ENCODE measurements at places on chromosomes 6 and 20.

DNA sequence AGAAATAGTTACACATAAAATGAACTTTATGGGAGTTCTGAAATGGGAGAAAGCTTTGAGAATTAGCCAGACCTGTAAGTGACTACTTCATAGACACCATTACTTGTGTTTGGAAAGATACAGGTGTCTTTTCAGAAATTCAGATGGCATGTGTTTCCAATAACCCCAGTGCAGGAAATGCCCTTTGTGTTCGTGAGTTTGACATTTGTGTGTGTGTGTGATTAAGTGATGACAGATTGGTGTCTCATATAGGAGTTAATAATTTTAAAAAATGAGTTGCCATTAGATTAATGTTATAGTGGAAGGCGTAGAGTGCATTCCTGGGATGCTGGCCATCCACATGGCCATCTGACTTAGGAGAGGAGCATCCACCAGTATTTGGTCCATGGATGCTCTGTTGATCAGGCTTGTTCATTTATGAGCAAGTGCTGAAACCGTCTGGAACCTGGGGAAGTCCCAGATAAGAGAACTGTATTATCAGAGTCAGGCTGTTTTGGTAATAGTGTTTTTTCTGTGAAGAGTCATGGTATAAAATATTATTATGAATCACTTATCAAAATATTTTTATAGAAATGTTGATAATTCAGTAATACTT lies 3.1 kb downstream of the STK4 start:
- DNase-seq: no peak

- peak; percentile 84 for DNase-seq
Measured at GRCh38 chr6:84652356-84653026, 111.9 kb downstream of the TBX18 start.

DNA sequence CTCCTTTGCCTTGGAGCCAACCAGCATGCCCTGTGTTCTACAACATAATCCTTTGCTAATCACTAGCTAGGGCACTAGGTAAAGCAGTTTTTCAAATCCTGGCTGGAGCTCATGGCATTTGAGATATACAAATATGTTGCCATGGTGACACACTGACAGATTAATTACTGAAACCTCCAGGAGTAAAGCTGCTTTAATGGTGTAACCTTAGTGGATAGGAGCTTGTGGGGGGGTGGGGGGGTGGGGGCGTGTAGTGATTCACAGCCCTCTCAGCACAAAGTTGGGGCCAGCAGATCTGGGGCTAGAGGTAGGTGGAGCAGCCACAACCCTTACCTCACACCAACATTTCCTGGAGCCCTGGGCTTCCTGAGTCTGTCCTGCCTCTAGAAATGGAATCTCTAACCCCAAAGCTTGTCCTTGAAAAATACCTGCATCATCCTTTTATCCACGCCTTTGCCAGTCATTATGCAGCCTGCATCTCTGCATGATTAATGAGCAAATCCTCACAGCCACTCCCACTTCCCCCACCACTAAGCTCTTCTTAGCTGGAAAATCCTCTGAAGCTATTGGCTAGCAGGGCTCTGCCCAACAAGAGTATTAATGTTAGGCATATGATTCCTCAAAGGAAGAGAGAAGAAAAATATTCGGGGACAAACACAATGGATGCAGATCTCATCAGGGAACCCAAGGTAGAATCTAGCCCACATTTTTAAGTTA lies 84.5 kb upstream of the PRND start:
- DNase-seq: no peak

GRCh38 chr6:132813173-132813856 lies 1.1 kb upstream of the RPS12 start:
- no peak for DNase-seq

GRCh38 chr6:44100088-44100550 lies 27.1 kb downstream of the MRPL14 start:
- DNase-seq: peak; percentile 33

- no peak for DNase-seq
Measured at GRCh38 chr6:163187606-163188005, 226.9 kb upstream of the QKI start.

DNA sequence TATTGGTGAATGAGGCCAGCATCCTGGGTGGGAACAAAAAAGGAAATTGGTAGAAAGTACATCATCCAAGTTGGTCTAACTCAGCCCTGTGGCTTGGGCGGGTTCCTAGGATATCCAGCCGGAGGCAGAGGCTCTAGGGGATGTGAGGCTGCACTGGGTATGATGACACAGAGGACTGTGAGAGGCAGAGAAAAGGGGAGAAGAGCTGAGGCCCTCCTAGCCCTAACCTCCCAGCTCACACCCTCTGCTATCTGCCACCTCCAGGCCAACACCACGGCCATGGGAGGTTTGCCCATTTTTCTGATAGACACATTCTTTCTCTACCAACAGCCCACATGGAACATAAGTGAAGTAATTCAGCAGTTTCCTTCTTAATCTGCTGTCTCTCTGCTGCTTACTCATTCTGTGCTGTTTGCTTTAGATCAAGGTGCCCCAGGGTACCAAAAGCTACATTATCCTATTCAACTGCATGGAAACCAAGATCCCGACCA lies 284.4 kb downstream of the ESR1 start:
- DNase-seq: no peak

DNA sequence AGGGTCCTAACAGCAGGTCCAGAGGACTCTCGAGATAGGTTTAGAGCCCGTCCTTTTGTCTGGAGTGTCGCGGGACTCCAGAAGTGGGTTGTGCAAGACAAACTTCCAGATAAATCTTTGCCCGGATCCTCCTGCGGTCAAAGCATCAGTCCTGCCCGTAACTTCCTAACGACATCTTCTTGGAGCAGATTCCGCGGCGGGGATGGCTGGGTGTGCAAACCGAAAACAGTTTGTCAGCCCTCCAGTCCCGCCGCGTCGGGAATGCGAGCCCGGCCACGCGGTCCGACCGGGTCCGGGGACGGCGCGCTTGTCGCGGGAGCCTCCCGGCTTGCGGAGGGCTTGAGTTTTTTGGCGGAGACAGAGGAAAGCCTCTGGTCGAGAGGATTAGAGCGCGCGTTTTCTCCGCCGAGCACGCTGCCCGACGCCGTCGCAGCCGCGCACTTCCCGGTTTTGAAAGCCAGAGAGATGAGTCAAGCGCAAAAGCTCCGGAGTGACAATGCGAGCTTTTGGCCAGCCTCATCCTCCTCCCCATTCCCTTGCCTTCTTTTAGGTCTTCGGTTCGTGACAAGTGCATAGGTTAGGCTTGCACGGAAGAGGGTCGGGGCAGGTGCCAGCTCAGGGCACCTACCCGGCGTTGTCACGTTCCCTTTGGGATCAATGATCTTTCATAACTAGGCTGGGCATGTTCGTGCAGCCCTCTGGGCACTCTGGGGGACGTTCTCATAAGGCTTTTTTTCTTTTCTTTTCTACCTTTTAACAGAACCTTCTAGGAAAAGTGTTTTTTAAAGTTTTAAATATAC lies 91.3 kb upstream of the PRDM1 start:
- no peak for DNase-seq

DNA sequence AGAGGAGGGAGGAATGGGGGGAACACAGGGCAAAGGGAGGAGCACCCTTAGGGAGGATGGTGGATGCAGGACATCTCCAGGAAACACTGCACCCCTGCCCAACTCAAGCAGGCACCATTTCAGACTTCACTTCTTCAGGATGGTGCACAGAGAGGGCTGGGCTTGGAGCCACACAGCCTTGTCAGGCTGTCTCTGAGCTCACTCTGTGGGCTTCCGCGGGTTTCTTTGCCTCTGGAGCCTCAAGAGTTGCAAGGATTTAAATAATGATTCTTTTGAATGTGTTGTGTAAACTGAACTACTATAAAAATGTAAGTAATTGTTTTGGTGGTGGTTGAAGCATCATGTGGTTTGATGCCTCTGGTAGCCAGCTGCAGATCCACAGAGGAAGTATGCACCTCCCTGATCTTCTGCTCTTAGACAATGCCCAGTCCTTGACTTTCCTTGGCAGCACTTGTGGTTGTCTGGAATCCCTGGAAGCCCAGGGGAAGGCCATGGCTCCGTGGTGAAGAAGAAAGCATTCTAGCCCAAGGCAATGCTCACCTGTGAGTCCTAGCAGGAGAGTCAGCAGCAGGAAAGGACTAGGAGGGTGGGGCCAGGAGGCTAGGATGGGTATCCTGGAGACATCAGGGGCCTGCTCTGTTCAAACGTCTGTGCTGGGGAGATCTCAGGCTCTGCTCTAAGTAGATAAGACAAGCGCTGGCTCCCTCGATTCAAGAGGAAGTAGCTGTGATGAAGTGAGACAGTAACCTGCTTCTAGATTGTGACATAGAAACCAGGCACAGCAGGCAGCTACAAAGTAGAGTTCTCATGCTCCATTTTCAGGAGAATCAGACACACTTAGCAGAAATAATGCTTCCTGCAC lies 50.2 kb upstream of the SIRPG start:
- no peak for DNase-seq
